Activated T-cell treated with anti-CD3 and anti-CD28 coated beads for 24 hours (primary cell): ENCODE measurements at places on chromosomes 4 and X.

DNA sequence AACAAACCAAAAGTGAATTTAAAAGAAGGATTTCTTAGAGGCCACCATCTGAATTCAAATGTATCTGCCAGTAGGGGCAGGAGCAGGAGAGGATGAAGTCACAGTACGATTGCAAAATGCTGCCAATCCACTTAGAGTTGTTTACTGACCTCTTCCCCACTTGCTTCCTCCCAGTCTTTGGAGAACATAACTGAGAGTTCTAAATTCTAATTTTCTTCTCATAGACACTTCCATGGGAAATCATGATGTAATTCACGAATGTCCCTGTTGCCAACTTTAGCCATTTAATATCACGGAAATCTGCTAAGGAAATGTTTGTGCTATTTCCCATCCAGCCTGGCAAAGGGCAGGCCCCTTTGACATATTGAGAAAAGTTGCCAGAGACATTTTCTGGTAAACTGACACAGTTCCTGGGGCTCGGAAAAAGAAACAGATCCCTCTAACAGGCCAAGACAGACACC lies 33.6 kb upstream of the NOCT start:
- DNase-seq = no peak

- DNase-seq = no peak
These were observed 84.6 kb upstream of the GPR34 start for GRCh38 chrX:41604177-41604576.

- DNase-seq = no peak
These were observed 593 bp upstream of the JAKMIP1 start for GRCh38 chr4:6200922-6201362.

- DNase-seq = no peak
These were observed 3.3 kb downstream of the CXCR3 start for GRCh38 chrX:71615056-71615455.

- DNase-seq = no peak
These were observed 42.0 kb upstream of the RBMXL3 start for GRCh38 chrX:115147220-115147619.

GRCh38 chrX:39823854-39824253 lies 273.9 kb downstream of the BCOR start:
- no peak for DNase-seq

- DNase-seq = no peak
These were observed 851.7 kb upstream of the PCDH10 start for GRCh38 chr4:132297346-132297745.

- no peak for DNase-seq
These were observed 277.2 kb downstream of the PDGFC start for GRCh38 chr4:156694413-156694812.

DNA sequence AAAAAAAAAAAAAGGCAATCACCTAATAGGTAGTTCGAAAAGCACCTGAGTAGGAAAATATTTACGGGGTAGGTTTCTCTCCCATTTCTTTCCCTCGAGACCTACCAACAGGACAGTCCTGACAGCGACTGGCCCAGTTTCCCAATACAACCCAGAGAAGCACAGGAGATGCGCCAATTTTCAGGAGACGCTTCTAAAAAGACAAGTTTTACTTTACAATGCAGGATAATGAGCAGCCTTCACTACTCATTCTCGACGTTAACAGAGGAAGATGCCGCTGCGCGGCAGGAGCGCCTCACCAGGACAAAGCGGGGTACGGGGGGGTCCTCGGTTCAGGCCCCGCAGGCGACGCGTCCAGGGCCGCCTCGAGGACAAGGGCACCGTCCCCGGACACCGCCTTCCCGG lies 708 bp downstream of the BCLAF3 start:
- DNase-seq = no peak

GRCh38 chrX:2696698-2697215 lies 5.7 kb downstream of the CD99 start:
- DNase-seq = peak; percentile 59

- no peak for DNase-seq
These were observed 1.4 kb downstream of the GRK4 start for GRCh38 chr4:2964706-2965258.

DNA sequence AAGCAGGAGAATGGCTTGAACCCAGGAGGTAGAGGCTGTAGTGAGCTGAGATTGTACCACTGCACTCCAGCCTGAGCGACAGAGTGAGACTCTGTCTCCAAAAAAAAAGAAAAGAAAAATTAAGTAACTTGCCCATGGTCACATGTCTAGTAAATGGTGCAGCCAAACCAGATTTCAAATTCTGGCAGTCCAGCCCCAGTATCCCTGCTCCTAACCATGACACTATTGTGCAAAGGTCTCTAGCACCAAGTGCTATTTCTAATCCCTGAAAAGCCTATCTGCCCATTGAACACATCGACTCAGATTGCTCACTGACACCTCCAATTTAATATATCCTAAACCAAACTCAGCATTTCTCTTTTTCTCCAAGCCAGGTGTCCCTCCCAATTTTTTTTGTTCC lies 7.6 kb upstream of the LAMP2 start:
- no peak for DNase-seq

DNA sequence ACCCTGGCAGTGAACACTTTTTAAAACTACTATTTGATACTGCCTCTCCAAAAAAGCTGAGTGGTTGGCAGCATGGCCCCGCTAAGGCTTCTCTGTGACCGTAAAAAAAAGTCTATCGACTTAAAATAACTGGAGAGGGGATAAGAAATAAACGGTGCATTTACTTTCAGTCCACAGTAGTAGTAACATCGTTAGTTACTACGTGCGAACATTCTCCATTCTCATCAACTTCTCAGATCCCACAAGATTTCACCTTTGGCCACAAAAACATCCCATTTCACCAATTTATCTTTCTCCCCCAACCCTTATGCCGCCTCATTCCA lies 524 bp upstream of the EXOSC9 start:
- DNase-seq = no peak

DNA sequence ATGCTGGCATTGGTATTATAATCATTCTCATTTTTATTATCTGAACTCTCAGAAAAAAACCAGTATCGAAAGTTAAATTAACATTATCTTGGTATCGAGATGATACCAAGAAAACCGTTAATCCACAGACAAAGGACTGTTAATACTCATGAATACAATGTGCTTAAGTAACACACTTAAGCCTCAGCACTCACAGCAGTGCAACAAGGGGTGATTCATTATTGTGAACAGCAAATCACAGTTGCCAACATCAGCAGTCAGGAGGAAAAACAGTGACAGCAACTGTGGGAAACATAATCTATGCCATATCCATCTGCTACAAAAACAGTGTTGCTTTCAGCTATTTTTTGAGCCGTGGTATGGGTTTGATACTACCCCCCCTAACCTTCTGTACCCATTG lies 210.9 kb upstream of the ATOH1 start:
- no peak for DNase-seq

- DNase-seq = peak; percentile 41
These were observed 23.7 kb downstream of the ELF4 start for GRCh38 chrX:130086447-130087206.

- no peak for DNase-seq
These were observed 55.9 kb downstream of the OSTC start for GRCh38 chr4:108706289-108706688.

DNA sequence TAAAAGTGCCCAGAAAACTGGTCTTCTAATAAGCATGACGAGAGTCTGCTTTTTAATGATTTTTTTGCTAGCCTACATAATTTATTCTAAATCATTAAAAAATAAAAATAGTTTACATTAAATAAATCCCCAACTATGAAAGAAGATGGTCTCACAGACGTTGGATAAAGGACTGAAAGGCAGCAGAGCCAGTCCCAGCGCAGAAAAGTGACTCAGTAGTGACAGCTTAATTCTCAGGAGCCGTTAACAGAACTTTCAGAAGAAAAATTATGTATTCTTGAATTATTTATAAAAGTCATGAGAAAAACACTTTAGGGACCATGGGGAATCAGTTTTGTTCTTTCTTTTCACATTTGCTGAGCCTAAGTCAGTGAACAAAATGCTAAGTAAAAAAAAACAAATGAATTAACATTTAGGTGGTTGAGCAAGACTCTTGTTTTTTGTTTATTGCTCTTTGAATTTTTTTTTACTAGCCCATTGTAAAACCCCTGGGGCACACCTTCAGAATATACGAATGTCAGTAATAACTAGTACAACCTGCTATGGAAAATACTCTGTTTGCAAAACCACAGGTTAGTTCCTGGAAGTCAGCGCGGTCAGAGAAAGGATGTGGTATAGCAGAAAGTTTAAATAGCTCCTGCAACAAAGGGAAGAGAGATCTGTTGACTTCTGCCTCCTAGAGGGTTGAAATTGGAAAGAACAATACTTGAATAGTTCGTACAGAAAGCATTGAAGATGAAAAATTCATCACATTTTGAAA lies 50.4 kb upstream of the CCDC160 start:
- peak; percentile 36 for DNase-seq
